ENCODE measurements at places on chromosomes 7 and 10.
A peak's percentile ranks its signal among the peaks of the same experiment; 100 is the strongest.

- no peak for DNase-seq
Observed at GRCh38 chr7:134702366-134703240, 56.0 kb downstream of the BPGM start.

GRCh38 chr10:61286686-61287085, 166.5 kb downstream of the TMEM26 start:
- DNase-seq = no peak

DNA sequence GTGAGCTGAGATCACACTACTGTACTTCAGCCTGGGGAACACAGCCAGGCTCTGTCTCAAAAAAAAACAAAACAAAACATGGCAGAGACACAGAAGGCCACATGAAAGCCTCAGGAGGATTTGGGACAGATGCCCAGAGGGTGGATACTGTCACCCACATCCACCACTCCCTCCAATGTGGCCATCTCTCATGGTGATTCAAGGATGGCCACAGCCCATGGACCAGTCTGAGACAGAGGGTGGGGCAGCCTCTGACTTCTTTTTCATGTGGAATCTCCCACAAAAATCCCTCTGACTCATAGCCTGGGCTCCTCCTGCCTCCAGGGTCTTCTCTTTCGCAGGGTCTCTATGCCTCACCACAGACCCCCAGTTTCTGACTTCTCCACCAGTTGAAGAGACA, 59.0 kb upstream of the GTF2I start:
- no peak for DNase-seq

GRCh38 chr10:125373546-125373945, 213.2 kb upstream of the CTBP2 start:
- DNase-seq = no peak

GRCh38 chr7:133477791-133478190, 224.9 kb downstream of the EXOC4 start:
- no peak for DNase-seq

DNA sequence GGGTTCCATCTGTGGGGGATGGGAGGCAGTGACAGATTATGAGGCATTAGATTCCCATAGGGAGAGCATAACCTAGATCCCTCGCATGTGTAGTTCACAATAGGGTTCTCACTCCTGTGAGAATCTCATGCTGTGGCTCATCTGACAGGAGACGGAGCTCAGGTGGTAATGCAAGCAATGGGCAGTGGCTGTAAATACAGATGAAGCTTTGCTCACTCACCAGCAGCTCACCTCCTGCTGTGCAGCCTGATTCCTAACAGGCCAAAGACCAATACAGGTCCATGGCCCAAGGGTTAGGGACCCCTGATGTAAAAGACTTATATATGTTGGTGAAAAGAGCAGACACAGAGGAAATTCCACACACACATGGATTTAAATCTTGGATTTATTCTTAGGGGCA, 370.2 kb downstream of the NRG3 start:
- DNase-seq = no peak

DNA sequence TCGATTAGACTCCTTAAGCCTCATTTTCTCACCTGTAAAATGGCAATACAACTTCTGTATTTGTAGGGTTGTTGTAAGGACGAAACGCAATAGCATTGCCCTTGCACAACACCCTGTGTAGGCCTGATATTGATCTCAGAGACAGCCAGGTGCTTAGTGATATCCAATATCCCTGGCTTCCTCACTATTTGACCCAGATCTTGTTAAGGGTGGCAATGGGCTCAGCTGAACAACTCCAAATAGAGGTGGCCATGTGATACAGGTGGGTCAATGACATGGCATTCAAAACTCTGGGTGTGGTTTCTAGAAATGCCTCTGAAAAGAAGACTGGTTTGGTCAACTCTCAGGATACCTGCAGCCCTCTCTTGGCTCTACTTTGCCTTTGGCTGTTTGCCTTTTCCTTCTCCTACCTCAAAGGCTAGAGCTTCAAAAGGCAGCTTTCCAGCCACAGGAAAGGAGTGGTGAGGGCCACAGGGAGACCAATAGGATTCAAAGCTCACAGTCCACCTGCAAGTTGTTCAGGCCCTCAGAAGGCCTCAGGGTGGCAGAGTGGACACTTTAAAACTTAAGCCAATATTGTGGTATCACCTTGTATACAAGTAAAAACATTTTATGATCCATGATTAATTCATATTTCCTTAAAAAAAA, 14.9 kb upstream of the GATAD1 start:
- DNase-seq = no peak

DNA sequence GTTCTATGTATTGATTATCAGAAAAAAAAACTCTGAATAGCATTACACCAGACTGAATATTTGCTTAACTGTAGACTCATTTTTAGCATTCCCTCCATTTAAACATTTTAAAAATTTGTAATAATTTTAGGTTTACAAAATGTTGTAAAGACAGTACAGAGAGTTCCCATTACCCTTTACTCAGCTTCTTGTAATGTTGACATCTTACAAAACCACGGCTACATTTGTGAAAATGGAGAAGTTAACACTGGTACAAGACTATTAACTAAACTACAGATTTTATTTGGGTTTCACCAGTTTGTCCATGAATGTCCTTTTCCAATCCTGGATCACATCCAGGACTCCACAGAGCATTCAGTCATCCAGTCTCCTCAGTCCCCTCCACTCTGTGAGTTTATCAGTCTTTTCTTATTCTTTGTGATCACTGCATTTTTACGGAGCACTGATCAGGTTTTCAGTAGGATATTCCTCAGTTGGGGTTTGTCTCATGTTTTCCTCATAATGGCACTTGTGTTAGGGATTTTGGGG, 130.0 kb upstream of the EEPD1 start:
- no peak for DNase-seq

DNA sequence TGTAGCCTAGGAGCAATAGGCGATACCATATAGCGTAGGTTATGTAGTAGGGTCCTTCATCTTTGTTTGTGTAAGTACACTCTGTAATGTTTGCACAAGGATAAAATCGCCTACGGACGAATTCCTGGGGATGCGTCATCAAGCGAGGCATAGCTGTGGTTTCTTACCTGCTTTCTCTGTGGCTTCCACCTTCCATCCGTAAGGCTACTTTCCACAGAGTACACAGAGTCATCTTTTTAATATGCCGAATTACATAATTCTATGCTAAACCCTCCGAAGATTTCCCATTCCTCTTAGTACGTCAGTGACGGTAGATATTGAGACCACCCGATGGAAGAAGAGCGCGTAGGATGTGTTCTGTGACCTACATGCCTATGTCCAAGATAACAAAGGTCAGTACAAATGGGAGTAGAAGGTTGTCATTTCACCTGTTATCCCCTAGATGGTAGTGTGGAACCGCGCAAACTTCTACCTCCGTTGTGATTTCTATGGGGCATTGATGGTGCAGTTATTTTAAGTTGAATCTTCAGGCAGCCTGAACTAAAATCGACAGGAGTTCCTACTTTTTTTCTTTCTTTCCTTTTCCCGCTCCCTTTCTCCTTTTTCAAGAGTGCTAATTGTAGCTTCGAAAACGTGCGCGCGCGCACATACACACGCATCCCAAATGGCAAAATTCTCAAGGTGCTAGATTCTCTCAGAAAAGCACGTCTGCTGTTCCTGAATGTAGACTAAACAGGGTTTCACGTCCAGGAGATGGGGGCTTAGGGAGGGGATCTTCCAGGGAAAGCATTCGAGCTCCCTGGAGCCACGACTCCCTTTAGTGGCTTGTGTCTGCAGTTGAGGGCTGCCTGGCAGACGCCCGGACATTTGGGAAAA, 111.7 kb upstream of the MBL2 start:
- DNase-seq = peak; percentile 22

DNA sequence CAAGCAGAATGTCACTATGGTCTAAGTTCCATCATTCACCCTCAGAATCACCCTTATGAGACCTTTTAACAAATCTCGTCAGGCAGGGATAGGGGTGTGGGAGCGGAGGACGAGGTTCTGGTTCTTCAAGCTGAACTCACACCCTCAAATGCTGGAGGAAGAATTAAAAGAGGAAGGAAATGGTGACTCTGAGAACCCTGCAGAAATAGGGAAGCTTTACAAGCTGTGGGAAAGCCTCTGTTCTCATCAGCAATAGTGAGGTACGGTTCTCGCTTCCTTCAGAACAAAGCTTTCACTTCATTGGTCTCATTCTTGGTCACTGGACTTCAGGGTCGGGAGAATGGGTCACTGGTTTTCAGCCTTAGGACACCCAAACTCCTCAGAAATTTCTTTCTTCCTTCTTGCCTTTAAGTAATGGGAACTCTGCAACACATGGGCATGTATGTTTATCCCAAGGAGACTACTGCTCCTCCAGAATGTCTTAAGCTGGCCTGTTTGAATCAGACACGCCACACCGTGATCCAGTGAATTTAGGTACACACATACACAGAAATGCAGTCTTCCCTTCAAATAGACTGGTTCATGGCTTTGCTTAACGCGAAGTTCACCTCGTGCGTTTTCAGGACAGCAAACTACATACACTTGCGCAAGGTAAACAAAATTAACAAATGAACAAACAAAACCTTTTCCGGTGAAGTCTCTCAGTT, 226.0 kb downstream of the SFMBT2 start:
- DNase-seq = no peak

GRCh38 chr10:26408858-26409494, 29.2 kb upstream of the APBB1IP start:
- DNase-seq = no peak

GRCh38 chr7:138575897-138576428, 115.9 kb downstream of the TRIM24 start:
- DNase-seq = no peak

- DNase-seq = no peak
Observed at GRCh38 chr10:21172930-21173801, 276.1 kb upstream of the NEBL start.

DNA sequence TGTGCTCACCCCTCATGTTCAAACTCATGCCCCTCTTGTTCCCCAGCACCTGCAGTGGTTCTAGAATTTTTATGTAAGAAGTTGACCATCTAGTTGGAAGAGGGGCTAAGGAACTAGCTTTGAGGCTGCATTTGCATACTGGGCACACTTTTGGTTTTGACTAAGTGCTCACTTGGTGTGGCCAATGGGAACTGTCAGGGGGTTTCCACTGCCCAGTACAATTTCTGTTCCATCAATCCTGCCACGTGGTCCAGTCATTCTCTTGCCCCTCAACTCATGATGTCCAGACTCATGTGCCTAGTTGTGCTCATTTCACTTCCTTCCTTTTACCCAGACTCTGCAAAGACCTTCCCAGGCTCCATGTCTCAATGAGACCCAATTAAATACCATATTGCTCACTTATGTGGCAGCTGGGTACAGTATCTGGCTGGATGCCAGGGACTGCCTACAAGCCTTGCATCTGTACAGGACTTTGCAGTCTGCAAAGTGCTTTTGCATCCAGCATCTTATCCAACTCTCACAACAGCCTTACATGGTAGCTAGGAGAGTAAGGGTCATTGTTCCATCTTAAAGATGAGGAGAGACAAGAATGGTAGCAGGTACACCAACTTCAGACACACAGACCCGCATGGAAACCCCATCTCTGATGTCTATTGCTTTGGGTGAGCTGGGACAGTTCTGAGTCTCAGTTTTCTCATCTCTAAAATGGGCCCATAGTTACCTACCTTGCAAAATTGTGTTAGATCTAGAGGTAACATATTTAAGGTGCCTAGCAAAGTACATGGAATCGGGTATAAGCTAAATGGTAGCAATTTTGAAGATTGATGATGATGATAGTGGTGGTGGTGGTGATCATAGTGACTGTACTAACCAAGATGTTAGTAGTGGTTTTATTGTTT, 30.1 kb upstream of the KCNMA1 start:
- DNase-seq = peak; percentile 21

DNA sequence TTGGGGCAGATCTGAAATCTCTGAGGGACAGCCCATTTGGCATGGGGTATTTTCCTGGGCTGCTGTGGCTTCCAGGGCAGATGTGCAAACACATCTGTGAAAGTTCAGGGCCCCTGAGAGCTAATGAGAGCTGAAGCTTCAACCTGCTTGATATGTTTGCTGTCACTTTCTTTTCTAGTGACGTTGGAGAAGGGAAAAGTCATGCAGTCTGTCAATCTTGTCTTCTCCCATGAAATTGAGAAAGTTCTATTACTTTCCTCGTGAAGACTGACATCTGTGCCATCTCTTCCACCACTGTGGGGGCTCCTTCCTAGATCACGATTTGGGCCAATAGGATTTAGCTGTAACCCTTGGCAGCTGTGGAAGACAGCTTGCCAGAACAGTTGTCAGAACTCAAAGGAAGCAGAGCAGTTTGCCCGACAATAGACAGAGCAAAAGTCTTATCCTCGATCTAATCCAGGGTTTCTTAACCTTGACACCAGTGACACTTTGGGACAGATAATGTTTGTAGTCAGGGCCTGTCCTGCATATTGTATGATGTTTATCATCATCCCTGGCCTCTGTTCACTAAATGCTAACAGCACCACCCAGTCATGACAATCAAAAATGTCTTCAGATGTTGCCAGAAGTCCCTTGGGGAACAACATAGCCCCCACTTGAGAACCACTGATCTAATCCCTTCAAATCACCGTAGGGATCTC, 586.5 kb downstream of the LRMDA start:
- DNase-seq = no peak

DNA sequence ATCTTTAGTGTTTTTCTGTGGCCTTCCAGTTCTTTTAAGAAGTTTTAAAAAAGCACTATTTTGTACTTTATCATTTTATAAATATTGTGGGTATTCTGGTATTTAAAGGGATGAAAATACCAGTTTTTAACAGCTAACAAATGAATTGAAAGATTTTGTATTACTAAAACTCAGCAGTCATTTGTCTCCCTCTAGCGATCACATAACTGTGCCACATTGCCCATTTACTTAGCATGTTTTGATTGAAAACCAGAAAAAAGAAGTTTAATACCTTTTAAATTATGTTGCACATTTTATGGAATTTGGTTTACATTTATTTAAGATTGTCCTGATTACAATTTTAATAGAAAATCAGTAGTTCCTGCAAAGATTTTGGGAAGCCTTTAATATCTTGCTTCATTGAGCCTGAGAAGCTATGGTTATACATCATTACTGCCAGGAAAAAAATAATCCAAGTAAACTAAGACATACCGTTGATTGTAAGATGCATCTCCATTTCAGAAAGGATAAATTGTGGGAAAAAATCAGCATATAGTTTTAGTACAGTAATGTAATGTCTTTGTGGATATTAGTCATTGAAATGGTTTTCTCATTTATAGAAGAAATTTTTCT, 34.9 kb downstream of the TAX1BP1 start:
- DNase-seq = no peak

GRCh38 chr10:30782537-30783461, 153.2 kb upstream of the LYZL2 start:
- DNase-seq = no peak

- no peak for DNase-seq
Observed at GRCh38 chr7:136652635-136653370, 215.6 kb upstream of the CHRM2 start.
